Lower lobe of right lung (tissue), 2 donors: ENCODE measurements at places on chromosomes 7 and 10. TPM values are rescaled to one million over a fixed set of nuclear protein-coding genes. Genes with fewer than 3 reads are reported as not detected.

GRCh38 chr7:28315565-28316410 is 96.5 kb upstream of the CREB5 start:
- DNase-seq: no peak

OR2A12 gene
- not detected for total RNA-seq

DNA sequence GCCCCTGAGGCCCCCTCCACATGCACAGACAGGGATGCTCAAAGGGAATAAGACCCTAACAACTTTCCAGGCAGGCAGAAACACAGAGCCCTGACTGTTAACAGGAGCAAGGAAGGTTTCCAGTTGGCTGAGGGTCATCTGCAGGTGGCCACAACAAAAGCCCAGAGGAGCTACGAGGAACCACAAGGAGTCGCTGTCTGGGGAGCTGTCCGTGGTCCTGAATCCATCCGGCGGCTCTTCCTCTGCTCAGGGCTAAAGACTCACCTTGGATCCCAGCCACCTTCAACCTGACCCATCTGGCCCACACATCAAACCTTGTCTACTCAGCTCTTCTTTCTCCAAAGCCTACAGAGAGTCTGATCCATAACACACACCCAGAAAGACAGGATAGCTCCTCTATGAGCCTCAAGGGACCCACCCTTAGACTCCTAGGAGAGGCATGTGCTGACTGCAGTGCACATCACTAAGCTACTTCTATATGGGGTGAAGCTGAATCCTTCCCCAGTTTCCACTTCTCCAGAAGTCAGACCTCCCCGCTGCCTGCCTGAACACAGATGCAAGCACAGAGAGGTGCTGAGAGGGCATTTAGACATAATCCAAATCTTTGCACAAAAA is 104.0 kb downstream of the SLIT1 start:
- DNase-seq: no peak

- DNase-seq: no peak
These were observed 54.7 kb downstream of the RBM20 start for GRCh38 chr10:110698782-110699201.

GRCh38 chr7:45402480-45403218 is 171.5 kb upstream of the ADCY1 start:
- DNase-seq: no peak

GRCh38 chr7:150379441-150380379 is 580 bp downstream of the ZNF775 start:
- no peak for DNase-seq

GFRA1 gene
- 9.8 TPM for total RNA-seq

GRCh38 chr7:44965937-44966730 is 12.7 kb downstream of the MYO1G start:
- DNase-seq: no peak

DNA sequence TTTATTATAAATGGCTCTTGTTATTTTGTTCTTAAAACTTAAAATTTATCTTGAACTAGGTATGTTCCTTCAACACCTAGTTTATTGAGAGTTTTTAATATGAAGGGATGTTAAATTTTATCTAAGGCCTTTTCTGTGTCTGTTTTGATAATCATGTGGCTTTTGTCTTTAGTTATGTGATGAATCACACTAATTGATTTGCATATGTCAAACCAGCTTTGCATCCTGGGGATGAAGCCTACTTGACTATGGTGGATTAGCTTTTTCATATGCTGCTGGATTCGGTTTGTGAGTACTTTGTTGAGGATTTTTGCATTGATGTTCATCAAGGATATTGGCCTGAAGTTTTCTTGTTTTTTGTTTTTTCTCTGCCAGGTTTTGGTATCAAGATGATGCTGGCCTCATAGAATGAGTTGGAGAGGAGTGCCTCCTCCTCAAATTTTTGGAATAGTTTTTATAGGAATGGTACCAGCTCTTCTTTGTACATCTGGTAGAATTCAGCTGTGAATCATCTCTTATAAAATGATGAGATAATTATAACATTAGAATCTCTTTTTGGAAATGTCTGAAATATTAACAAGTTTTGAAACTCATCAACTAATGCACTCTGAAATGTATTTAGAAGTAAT is 78.7 kb upstream of the AGR3 start:
- DNase-seq: no peak

ACSM6 gene
- total RNA-seq: not detected

DNA sequence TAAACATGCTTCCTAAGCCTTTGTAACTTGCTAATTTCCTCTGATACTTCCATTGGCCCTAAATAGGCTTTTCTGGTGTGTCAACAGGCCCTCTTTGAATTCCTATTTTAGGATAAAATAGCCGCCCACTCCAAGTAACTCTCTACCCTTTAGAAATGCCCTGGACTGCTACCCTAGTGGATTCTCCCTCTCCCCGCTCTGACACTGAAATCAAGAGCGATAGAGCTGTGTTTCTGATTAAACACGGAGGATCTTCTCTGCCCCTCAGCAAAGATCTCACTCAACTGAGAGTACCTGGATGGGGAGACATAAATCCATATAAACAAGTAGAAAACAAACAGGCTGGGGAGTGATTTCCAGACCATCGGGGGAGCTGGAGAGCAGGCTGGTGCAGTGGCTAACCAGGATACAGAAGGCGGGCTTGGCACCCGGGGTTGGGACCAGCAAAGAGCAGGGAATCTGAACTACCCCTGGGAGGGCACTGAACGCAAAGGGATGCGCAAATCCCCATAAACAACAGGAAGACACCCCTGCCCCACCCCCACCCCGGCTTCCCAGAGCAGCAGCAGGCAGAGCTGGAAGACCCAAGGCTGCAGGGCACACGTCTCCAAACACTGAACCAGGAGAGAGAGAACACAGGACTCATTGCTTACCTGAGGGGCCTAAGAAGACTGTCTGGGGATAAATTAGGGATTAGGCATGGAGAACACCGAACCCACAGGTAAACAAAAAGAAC is 2.5 kb downstream of the ASB13 start:
- no peak for DNase-seq

DNA sequence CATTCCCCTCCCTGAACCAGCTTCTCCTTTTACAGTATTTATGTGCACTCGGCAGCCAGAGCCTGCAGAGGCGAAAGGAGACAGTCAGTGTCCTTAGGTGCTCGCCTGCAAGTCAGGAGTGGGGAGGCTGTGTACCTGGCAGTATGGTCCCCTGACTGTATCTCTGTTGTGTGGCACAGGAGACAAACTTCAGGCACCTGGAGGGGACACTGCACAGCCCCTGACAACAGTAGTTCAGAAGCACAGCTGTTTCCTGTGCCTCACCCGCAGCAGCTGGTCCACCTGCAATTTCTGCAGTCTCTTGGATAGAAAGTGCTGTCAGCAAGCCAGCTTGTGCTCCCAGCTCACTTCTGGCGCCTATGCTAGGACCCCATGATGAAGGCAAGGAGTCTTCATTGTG is 73.4 kb upstream of the LAMB4 start:
- DNase-seq: no peak

DNA sequence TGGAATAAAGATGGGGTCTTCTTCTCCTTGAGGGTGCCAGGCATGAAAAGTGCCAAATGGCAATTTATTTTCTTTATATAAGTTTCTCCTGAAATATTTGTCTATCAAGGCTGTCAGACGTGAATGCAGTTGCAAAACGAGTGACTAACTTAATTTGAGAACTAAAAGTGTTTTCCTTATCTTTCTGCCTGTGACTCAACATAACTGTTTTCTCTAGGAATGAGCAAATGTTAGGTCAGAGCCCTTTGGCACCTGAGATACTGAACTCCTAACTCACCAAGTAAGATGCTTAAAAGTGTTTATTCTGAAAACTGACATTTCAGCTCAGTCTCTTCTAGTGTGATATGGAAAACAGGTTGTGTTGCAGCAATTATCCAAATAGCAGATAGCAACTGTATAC is 197.0 kb downstream of the STK31 start:
- no peak for DNase-seq

CRHR2 gene
- not detected for total RNA-seq

- no peak for DNase-seq
These were observed 388 bp downstream of the ECD start for GRCh38 chr10:73167458-73167782.

CLCN1 gene
- total RNA-seq: not detected

DNA sequence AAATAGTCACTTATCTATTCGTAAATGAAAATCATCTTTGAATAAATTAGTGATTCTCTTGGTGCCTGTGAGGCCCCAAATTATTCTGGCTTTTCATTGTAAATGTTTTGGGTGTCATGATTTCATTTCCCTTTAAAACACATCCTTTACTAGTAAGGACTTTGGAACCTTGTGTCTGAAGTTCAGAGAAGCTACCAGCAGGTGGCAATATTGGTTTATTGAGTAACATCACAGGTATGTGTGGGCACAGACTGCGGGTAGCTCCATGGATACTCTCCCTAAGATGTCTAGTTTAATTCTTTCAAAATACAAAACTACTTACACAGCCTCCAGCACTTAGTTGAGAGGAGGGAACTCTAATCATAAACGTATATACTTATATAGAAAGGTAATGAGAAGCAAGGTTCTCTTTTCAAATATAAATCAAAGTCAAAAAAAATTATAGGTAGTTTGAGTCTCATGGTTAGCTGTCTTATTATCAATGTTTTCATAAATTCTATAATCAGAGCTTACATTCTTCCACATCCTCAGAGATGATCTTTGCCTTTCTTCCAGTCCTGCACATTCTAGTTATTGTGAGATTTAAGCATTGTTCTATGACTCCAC is 449.6 kb downstream of the GRM8 start:
- DNase-seq: no peak

PGAM2 gene
- total RNA-seq: 0.44 TPM

DNA sequence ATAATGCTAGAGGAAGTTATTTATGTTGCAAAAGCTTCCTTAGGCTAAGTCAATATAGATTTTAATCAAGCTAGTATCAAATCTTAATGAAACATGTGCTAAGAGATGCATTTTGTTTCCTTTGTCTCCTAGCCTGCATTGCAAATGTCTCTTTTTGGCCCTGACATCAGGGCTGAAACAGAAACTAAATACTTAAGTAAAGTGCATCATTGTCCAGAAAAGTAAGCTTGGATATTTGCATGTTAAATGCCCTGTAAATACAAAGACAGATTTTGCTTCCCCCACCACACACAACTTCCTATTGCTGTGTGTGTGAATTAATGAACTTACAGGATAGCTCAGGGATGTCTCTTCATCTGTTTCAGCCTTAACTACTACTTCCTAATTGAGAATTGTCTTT is 10.0 kb upstream of the STAMBPL1 start:
- no peak for DNase-seq
